ENCODE measurements at places on chromosomes 13 and 19.

DNA sequence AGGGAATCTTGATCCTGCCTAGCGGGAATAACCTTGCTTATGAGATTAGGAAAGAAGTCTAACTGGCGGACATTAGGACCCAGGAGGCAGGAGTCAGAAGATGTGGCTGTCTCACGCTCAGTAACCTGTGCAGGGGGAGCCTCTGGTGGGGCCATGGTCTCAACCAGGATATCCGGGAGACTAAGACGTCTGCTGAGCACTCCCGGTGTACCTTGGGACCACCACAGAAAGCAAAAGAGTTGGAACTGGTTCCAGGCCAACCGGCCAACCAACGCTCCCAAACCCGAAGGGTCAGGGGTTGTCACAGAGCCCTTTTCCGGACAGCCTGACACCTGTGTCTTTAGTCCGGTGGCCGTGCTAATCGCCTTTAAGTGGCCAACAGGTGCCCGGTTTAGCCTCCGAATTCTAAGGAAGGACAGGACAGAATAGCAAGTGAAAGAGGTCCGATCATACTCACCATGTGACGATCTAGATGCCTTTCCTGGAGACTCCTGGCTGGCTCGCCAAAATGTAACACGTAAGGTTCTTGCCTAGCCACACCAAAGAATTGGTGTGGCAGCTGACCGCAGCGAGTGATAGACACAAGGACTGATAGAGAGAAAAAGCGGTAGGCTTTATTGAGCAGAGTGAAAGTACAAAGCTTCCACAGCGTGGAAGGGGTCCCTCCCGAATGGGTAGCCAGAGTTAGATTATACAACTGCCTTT, 103.9 kb upstream of the DIAPH3 start:
- no peak overlapping the region for H3K4me3 ChIP-seq
- H3K27me3 ChIP-seq = no peaks in the 10 kb centered on the region
- H3K36me3 ChIP-seq = no peaks in the 10 kb centered on the region
- no peaks in the 10 kb centered on the region for H3K4me1 ChIP-seq
- no peak for DNase-seq
- no peak overlapping the region for H3K27ac ChIP-seq

DNA sequence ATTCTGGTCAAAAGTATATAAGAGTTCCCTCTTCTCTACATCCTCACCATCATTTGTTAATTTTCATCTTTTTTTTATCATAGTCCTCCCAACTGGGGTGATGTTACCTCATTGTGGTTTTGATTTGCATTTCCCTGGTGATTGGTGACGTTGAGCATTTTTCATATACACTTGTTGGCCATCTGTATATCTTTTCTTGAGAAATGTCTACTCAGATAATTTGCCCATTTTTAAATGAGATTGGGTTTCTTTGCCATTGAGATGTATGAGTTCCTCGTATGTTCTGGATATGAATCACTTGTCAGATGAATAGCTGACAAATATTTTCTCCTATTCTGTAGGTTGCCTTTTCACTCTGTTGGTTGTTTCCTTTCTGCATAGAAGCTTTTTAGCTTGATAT, 2.4 kb downstream of the CD33 start:
- no peak overlapping the region for H3K27ac ChIP-seq
- no peak overlapping the region for H3K4me3 ChIP-seq
- no peak for DNase-seq
- H3K36me3 ChIP-seq = no peaks in the 10 kb centered on the region
- H3K4me1 ChIP-seq = no peaks in the 10 kb centered on the region

- no peaks in the 10 kb centered on the region for H3K4me1 ChIP-seq
- no peak overlapping the region for H3K4me3 ChIP-seq
- no peak for DNase-seq
- no peaks in the 10 kb centered on the region for H3K27me3 ChIP-seq
- H3K36me3 ChIP-seq = no peaks in the 10 kb centered on the region
- no peak overlapping the region for H3K27ac ChIP-seq
These were observed 1170.3 kb downstream of the OLFM4 start for GRCh38 chr13:54198911-54199310.

GRCh38 chr13:20498659-20499058, 27.0 kb downstream of the CRYL1 start:
- H3K4me3 ChIP-seq = no peak overlapping the region
- no peak for DNase-seq

DNA sequence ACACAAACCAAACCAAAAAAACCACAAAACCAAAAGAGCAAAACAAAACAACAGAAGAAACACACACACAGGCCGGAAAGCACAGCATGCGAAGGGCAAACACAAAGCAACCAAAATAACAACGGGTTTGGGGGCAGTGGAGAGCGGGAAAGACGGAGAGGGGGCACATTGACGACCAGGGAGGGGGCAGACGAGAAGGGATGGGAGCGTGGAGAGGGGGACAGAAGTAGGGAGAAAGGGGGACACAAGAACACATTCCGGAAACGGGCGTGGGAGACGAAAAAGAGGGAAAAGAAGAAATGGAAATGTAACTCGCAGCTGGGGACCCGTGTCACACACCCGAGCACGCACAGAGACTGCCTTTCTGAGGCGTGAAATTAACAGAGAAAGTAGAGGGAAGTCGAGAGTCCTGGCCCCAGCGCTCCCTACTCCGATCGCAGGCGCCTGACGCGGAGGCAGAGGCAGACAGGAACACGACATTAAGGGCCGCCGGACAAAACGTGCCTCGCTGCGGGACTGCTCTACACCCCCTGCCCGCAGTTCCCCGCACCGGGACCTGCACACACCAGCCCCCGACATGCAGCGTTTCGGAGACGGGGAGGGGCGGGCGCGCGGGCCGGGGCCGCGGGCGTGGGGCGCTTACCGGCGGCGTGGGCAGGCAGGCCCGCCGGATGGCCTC, 652 bp downstream of the POU4F1 start:
- peak overlapping the region; percentile 37 for H3K4me3 ChIP-seq
- H3K4me1 ChIP-seq = 0 out of 2 replicates have a peak, but pooled peaks cover 4% of the 10 kb centered on the region
- H3K36me3 ChIP-seq = no peaks in the 10 kb centered on the region
- no peaks in the 10 kb centered on the region for H3K27me3 ChIP-seq
- H3K27ac ChIP-seq = no peak overlapping the region

- H3K27me3 ChIP-seq = no peaks in the 10 kb centered on the region
- H3K27ac ChIP-seq = peak overlapping the region; percentile 52
- H3K4me1 ChIP-seq = no peaks in the 10 kb centered on the region
- H3K36me3 ChIP-seq = peaks cover 14% of the 10 kb centered on the region
These were observed 391 bp downstream of the ZNF761 start for GRCh38 chr19:53432088-53432661.

Measured in MM.1S (cell line).